ENCODE measurements at places on chromosomes 1 and 21. TPM values are rescaled to one million over a fixed set of nuclear protein-coding genes. Genes with fewer than 3 reads are reported as not detected.
A peak's percentile ranks its signal among the peaks of the same experiment; 100 is the strongest.

GRCh38 chr1:44076066-44076465, 42.6 kb upstream of the KLF17 start:
- no peak for DNase-seq

GRCh38 chr1:72662918-72663317, 380.6 kb upstream of the NEGR1 start:
- DNase-seq = no peak

- no peak for DNase-seq
Measured at GRCh38 chr1:229148041-229148671, 122.8 kb upstream of the RAB4A start.

GRCh38 chr1:183884526-183884925, 79.6 kb downstream of the RGL1 start:
- DNase-seq = no peak

- DNase-seq = no peak
Measured at GRCh38 chr1:183137782-183138181, 48.3 kb upstream of the LAMC2 start.

- no peak for DNase-seq
Measured at GRCh38 chr1:150808121-150808520, at the start of gene CTSK. CTSK (minus strand) TSS chr1:150808260; CDS start chr1:150806805, 1,455 bp downstream.

The BGLAP gene
- total RNA-seq = not detected

The SPRR4 gene
- total RNA-seq = not detected

GRCh38 chr1:197024460-197024859, 42.6 kb downstream of the F13B start:
- no peak for DNase-seq

The BTBD19 gene
- total RNA-seq = 2.4 TPM

DNA sequence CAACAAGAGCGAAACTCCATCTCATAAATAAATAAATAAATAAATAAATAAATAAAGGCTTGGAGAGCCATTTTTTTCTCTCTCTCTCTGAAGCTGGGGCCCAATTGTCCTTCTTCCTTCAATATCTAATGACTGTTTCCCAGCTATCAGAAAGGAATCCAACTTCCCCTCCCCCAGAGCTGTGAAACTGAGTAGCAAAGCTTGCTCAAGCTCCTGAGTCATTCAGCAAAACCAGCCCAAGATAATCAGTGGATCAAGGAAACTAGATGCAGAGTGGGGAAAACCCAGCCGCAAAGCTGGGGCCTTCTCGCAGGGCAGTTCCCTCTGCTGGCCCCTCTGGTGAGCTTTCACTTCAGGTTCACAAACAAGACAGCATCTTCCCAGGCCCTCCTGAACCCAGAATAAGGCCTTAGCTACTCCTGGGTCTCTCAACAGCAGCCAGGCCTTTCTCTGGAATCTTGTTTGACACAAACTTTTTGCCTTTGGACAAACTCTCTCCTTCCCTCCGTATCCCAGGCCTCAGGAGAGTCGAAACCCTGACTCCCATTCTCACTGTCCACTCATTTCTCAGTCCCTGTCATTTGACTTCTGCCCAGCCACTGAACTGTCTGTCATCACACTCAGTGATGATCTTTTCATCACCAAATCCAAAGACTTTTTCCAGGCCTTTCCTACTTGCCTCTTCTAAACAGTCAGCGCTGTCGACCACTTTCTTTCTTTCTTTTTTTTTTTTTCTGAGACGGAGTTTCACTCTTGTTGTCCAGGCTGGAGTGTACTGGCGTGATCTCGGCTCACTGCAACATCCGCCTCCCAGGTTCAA, 18.0 kb upstream of the PTP4A2 start:
- DNase-seq = peak; percentile 75

The GNG4 gene
- not detected for total RNA-seq

- DNase-seq = no peak
Measured at GRCh38 chr21:37620401-37620800, 253.8 kb downstream of the DYRK1A start.

- DNase-seq = no peak
Measured at GRCh38 chr1:42970143-42970542, 11.5 kb upstream of the SLC2A1 start.

GRCh38 chr1:111747282-111747734, 8.1 kb upstream of the INKA2 start:
- no peak for DNase-seq

DNA sequence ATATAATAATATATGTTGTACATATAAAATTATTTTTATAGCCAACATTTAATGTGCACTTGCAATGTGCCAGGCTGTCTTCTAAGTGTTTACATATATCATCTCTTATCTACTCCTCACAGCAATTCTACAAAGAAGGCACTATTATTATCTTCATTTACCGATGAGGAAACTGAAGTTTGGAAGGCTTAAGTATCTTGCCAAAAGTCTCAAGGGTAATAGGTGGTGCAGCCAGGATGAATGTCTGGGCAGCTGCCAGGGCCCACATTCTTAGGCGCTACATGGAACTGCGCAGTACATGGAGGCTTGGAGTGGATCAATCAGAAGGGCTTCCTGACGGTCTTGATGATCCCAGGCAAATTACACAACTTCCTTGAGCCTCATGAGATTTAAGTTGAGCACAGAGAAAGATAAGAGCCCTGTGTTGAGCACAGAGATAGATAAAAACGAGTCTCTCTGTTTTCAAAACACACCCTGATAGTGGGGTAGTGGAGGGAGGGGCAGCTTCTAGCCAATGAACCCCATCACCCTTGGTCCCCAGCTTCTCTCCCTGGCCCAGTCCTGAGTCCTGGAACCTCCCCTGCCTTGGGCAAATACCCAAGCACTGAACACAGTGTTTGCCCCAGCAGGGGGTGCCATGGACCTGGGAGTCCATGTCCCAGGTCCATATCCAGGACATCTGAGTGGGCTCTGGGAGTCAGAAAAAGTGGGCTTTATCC, 9.2 kb downstream of the POU3F1 start:
- no peak for DNase-seq

GRCh38 chr1:54337928-54338327, 68.3 kb downstream of the SSBP3 start:
- DNase-seq = peak; percentile 40

GRCh38 chr1:153534226-153534924, 1.4 kb downstream of the S100A6 start:
- DNase-seq = no peak

The SLC1A7 gene
- not detected for total RNA-seq

DNA sequence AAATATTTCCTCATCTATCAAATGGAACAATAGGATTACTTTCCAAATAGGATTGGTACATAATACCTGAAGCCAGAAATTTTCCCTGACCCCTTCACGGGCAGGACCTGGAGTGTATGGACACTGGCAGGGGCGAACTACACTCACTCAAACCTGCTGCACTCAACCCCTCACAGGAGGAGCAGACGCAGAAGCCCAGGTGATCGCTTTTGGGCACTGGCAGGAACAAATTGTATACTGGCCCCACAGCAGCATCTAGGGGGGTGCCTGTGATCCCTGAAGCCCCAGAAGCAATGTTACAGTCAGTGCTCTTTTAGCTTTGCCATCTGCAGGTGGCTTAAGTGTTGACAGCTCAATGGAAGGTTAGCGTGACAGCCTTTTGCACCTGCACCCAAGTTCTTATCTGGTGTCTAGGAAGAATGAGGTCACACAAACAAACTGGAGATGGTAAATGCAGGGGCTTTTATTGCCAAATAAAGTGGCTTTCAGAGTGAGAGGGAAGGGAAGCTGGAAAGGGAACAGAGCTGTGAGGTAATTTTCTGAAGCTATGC, 199.2 kb upstream of the NEGR1 start:
- DNase-seq = no peak

The PLA2G2D gene
- not detected for total RNA-seq

GRCh38 chr1:34369701-34370455, 193.2 kb downstream of the C1orf94 start:
- no peak for DNase-seq

The SYDE2 gene
- total RNA-seq = 25.2 TPM
